ENCODE measurements at places on chromosomes 5 and 9. TPM values are rescaled to one million over a fixed set of nuclear protein-coding genes. Genes with fewer than 3 reads are reported as not detected.

ZNF483 gene
- total RNA-seq: 5.0 TPM

FST gene
- not detected for total RNA-seq

BNC2 gene
- total RNA-seq: not detected

RFESD gene
- 4.7 TPM for total RNA-seq

RGS7BP gene
- total RNA-seq: not detected

TMC1 gene
- not detected for total RNA-seq

APBA1 gene
- 6.2 TPM for total RNA-seq

FOXD4L4 gene
- 0.23 TPM for total RNA-seq

PCAT7 gene
- not detected for total RNA-seq

CSF2 gene
- 54.1 TPM for total RNA-seq

GPX8 gene
- total RNA-seq: not detected

SSBP2 gene
- total RNA-seq: 44.3 TPM

ADAMTSL1 gene
- total RNA-seq: not detected
